ENCODE measurements at places on chromosomes 2 and 18.
A peak's percentile ranks its signal among the peaks of the same experiment; 100 is the strongest.

DNA sequence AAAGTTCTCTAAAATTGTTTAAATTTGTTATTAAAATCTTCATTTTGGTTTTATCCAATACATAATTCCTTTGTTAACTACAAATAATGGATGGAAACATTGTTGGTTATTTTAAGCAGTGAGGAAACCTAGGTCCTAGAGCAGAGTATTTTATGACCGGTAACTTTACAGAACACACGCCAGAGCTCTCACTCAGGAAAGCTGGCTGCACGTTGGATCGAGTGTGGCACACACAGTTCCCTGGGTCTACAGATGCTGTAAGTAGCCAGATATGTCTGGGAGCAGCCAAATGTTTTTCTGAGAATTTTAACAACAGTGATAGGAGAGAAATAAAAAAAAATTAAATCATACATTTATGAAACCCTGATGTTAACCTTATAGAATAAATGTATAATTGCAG is 264.4 kb downstream of the ZNF407 start:
- no peak for DNase-seq

- DNase-seq: no peak
Measured at GRCh38 chr2:42216694-42217093, 47.5 kb downstream of the EML4 start.

- no peak for DNase-seq
Measured at GRCh38 chr2:219851169-219851568, 223.7 kb downstream of the SLC4A3 start.

GRCh38 chr18:75506913-75507312 is 79.4 kb upstream of the SMIM21 start:
- DNase-seq: no peak

- no peak for DNase-seq
Measured at GRCh38 chr18:63774511-63774910, 707 bp upstream of the SERPINB7 start.

DNA sequence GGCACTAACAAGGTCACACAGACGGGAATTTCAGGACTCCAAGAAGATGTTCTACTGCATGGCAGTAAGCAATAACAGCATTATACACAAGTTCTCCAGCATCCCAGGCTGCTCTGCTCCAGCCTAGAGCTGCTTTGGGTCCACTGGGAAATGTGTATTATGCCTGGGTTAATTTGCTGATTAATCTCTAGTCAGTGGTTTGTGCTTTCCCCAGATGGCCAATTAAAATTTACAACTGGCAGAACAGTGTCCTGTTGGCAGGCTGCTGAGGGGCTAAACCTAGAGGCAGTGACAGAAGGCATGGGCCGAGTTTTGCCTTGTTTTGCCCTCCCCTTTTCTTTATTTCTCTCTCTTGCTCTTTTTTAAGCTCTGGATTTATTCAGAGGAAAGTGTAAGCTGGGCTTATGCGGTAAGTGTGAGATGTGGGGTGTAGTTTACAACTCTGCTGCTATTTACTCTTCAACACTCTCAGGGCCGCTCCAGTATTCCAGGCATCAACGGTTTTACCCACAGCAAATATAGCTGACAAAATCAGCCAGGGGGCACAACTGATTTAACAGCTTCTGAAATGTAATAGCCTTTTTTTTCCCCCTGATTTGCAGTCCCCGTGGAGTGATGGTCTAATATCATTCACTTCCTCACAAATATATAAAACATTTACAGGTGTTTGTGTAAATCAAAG is 348.0 kb downstream of the GPD2 start:
- DNase-seq: no peak

GRCh38 chr18:55250768-55251173 is 291.5 kb upstream of the CCDC68 start:
- DNase-seq: no peak

DNA sequence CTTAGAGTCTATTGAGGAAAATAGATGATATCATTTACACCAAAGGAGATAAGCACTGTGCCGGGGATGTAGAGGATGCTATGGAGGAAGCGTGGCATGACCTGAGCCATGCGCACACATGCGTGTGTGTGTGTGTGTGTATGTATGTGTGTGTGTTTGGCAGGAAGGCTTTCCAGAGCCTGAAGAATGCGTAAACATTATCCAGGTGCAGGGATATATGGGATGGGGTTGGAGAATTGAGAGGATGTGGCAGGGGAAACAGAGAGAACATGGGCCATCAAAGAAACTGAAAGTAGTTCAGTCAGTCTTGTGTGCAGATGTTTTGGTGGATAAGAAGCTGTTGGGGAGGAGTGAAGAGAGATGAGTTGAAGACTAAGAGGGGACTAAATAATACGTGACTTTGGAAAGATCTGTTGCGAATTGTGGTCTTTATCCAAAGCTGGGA is 9.3 kb upstream of the STAT1 start:
- no peak for DNase-seq

DNA sequence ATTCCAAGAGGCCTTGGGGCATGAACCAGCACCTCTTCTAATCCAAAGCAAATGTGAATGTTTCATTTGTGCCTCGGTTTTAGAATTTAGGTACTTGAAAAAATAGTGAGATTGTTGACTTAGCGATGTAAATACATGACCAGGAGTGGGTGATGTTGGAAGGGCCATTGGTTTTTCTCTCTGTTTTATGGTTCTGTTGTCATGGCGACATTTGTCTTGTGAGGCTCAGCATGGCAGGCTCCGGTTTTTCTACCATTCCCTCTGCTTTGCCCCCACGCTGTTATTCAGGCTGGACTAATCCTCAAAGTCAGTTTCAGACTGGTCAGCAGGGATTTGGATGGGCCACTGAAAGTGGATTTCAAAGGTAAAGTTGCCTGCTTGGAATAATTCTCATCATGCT is 255.4 kb downstream of the ALPK2 start:
- no peak for DNase-seq

- no peak for DNase-seq
Measured at GRCh38 chr2:32688541-32688940, 60.7 kb downstream of the TTC27 start.

DNA sequence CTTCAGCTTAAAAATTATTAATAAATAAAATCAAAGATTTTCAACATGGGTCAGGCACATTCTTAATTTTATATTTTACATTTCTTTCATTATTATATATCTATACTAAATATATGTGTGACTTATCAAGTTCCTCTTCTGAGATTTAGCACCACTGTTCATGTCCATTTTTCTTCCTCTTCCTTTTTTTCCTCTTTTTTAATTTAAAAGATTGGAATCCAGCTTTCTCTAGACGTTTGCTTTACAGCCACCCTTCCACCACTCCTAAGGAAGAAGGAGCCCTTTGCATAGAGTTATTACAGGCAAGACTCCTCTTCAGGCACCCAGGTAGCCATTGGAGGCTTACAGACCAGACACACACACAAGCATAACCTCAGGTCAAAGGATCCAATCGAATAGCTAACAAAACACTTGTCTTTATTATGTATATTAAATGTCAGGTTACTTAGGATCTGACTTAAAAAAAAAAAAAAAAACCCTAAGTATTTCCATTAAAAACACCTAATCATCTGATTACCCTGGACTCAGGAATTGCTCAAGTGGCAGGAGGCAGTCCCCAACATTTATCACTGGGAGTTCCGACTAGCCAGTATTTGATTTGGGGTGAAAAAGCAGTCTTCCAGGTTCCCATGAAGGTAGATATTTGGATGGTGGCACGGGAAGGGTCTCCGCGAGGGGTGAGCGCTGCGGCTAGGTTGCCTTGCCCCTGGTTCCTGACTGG is 2.4 kb upstream of the ZEB2 start:
- no peak for DNase-seq

GRCh38 chr2:10258726-10259125 is 44.0 kb upstream of the HPCAL1 start:
- no peak for DNase-seq

GRCh38 chr2:225002039-225002655 is 40.1 kb downstream of the DOCK10 start:
- peak; percentile 57 for DNase-seq

DNA sequence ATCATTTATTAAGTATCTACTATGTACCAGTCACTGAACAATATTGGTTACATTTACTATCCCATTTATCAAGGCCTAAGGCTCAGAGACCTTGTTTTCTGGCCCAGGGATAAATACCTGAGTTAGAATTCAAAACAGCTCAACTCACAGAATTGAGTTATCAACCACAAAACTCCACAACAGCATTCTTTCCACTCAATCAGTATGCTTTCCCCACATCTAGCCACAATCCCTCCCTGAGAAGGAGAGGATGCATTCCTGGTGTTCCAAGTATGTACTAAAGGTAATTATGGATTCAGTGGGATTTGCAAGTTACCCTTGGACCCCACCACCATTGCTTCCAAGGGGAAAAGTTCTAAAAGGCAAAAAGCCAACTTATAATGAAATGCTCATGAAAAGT is 104.2 kb upstream of the PID1 start:
- DNase-seq: no peak

GRCh38 chr18:41128545-41128944 is 826.5 kb upstream of the PIK3C3 start:
- no peak for DNase-seq

DNA sequence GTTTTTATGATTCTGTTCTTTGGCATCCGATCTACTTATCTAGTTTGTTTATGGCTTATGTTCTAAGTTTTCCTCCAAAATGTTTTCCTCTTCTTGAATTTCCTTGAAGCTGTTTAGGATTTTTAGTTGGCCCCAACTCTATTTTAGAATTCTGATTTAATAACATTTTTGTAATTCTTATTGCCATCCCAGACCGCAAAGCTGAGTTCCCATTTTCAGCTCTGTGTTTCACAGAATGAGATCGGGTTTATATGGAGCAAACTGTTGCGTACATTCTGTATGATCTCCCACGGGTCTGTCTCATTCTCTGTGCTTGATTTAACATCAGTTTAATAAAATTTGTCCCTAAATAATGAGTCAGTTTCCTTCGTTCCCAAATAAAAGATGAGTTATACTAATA is 59.3 kb downstream of the DPP4 start:
- no peak for DNase-seq

GRCh38 chr2:83900862-83901261 is 558.2 kb downstream of the SUCLG1 start:
- DNase-seq: no peak

- no peak for DNase-seq
Measured at GRCh38 chr2:98457045-98457696, 12.5 kb downstream of the INPP4A start.

DNA sequence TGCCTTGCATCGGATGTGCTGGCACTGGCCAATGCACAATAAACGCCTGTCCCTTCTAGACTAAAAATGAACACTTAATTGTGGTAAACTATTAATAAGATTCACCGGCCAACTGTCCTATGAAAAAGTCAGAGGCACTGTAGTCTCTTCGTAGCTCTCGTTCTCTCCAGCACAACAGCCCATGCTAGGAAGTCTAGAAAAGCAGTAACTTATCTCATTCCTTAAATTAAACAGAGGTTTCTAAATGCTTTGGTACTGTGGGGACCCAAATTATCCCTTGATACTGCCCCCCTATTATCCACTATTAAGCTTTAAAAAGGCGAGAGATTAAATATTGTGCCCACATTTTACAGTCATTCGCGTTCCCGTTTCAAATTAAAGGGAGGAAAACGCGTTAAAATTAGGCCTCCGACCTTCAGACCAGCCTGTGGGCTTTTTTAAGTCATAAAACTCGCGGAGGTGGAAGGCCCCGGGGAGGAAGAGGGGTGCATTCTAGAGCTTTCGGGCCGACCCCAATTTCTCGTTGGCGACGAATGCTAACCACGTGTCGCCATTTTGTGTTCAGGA is 1.5 kb upstream of the PCBP1 start:
- no peak for DNase-seq

DNA sequence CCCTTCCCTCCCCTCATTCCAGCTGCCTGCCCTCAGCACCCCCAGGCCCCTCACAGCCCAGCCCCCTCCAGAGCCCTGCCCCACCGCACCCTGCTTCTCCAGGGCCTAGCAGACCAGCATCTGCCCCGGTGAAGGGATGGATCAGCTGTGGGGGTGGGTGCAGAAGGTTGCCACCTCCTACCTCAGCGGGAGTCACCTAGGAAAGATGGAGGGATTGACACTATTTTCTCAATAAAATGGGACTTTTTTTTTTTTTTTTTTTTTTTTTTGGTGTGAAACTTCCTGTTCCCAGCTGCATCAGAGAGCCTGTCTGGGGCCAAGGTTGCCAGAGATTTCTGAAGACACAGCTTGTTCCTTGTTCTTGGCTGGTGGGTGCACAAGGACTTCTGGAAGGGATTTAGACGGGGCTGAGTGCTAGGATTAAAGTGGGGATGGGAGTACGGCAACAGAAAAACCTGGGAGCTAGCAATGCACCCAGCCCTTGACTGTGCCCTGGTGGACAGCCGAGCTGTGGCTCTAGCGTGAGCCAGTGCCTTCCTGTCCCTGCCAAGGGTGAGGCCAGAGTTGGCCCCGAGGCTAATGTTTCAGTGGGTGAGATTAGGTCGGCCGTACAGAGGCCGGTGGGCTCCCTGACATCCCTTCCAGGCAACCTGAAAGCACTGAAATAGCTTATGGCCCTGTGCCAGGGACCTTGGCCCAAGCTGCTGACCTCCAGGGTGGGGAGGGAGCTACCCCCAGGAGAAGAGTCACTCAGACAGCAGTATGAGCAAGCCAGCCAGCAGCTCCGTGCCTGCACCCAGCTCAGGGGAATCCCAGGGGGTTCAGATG is 4.6 kb downstream of the B3GNT7 start:
- DNase-seq: no peak

- no peak for DNase-seq
Measured at GRCh38 chr18:79197531-79197930, 128.3 kb downstream of the ATP9B start.

GRCh38 chr2:233201258-233202013 is 50.0 kb upstream of the ATG16L1 start:
- no peak for DNase-seq

- no peak for DNase-seq
Measured at GRCh38 chr2:105768961-105769452, 24.3 kb downstream of the NCK2 start.

DNA sequence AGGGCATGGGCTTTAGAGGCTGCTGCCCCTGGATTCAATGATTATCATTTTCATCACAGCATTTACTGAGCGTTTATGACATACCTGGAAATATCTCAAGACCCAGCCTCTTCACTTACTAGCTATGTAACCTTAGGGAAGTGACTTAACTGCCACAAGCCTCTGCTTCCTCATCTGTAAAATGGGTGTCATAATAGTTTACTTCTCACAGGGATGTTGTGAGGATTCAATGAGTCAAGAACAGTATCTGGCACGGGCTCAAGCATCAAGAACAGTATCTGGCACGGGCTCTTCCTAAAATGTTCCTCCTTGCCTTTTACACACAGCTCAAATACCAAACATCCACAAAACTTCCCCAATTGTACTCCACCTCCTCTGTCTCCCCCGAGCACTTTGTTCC is 31.4 kb downstream of the LGALSL start:
- DNase-seq: no peak

DNA sequence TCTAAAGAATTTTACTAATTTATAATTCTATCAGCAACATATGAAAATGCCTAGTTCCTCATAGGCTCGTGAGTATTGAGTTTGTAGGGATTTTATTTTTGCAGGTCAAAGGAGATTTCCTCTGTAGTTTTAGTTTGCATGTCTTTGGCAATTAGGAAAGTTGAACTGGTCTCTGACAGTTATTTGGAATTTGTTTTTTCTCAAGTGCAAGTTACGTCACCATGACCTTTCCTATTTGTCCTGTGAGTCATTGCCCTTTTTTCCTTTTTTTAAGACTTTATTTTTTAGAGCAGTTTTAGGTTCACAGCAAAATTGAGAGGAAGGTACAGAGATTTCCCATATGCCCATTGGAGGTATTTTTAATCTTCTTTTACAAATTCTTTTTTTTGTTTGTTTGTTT is 29.0 kb downstream of the RAMP1 start:
- no peak for DNase-seq

- no peak for DNase-seq
Measured at GRCh38 chr2:164625378-164625971, 4.2 kb upstream of the GRB14 start.

All from stimulated activated CD8-positive, alpha-beta memory T cell treated with anti-CD3 and anti-CD28 coated beads, Interleukin-15, amount 100 ng/mL, for 4 hours (primary cell).